ENCODE measurements at places on chromosomes 4 and X.

DNA sequence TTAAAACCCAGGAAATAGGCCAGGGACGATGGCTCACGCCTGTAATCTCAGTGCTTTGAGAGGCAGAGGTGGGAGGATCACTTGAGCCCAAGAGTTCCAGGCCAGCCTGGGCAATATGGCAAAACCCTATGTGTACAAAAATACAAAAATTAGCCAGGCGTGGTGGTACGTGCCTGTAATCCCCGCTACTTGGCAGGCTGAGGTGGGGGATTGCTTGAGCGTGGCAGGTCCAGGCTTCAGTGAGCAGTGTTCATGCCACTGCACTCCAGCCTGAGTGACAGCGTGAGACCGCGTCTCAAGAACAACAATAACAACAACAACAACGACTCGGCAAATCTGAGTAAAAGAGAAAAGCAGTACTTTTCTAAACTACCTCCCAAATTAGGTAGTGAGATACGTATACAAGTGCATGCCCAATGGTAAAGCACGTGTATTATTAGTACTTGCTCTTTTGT, 13.0 kb upstream of the NDUFC1 start:
- no peak for DNase-seq

DNA sequence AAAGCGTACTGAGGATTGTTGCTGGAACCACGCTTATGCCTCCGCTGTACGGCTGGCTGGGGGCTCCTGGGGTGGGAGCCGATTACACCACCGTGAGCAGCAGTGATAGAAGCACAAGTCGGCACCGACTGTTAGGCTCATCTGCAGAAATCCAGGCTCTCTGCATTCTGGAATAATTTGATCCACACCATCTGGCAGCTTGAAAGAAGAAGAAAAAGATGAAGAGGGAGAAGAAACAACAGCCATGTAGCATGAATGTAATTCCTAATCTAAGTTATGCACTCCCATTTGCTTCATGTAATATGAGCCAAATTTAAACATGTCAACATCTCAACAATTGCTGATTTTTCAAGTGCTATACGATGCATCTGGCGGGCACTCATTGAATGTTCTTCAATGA, 84.6 kb upstream of the DHX15 start:
- DNase-seq: no peak

GRCh38 chrX:24149351-24150050, at the start of gene ZFX:
Gene ZFX (plus strand): TSS chrX:24149729. CDS start chrX:24172743, 23,014 bp downstream.
- no peak for DNase-seq

GRCh38 chr4:86927843-86928395, 6.9 kb upstream of the AFF1 start:
- DNase-seq: no peak

Data from CMK (cell line).